ENCODE measurements at places on chromosomes 11 and 22.

DNA sequence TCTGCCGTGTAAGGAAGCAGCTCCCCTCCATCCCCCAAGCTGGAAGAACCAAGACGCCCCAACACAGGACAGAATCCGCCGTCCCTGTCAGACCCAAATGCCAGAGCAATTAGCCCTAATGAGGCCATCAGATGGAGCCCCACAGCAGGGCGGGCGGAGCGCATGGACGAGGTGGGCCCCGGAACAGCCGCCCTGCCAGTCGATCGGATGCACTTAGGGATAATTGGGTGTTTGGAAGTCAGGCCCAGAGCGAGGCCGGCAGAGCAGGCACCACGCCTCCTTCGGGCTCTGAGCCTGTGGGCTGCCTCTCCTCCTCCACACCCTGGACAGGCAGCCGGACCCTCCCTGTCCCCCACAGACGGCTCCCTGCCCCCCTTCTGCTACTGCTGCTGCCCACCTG is 5.5 kb upstream of the TH start:
- ATAC-seq: no peak

DNA sequence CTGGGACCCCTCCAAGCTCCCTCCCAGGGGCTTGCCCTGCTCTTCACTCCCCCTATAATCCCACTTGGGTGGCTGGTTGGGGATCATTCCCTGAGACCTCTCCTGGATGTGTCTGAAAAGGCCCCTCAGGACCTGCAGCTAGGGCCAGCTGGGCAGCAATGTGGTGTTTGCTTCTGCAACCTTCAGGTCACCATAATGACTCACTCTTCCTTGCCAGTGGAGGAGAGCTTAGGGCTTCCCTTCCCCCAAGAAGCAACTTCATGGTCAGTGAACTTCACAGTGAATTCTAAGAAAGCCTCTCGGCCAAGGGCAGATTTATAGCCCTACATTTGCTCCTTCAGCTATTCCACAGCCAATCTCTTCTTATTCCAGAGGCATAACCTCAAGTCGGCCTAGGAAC is 45.1 kb upstream of the TSPAN18 start:
- ATAC-seq: peak; percentile 31

GRCh38 chr11:57490456-57491248 is 24.9 kb downstream of the SLC43A1 start:
- no peak for ATAC-seq

- peak; percentile 61 for ATAC-seq
These were observed 52.4 kb downstream of the CACNA1I start for GRCh38 chr22:39622881-39623367.

- ATAC-seq: peak; percentile 43
These were observed 57.5 kb downstream of the BCR start for GRCh38 chr22:23237841-23238240.

DNA sequence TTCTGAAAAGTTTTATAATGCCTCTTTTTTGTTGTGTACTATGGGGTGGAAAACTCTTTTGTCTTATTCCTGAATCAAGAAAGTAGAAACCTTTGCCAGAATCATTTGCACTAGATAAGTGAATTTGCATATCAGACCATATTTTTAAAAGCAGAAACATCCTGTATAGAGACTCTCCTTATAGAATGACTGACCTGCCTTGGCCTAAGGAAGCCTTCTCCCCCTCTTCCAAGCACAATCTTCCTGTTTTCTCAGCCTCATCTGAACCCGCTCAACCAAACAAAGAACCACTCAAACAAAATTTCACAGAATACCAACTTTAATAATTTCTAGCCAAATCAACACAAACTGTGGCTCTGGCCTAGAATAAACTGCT is 60.3 kb downstream of the SIK3 start:
- ATAC-seq: no peak

GRCh38 chr22:24105013-24105360 is 76.3 kb upstream of the SUSD2 start:
- ATAC-seq: no peak

- no peak for ATAC-seq
These were observed 10.0 kb downstream of the UPB1 start for GRCh38 chr22:24504956-24505736.
